SK-N-SH (cell line): ENCODE measurements at places on chromosomes 2 and 18. TPM values are rescaled to one million over a fixed set of nuclear protein-coding genes. Genes with fewer than 3 reads are reported as not detected.

DNA sequence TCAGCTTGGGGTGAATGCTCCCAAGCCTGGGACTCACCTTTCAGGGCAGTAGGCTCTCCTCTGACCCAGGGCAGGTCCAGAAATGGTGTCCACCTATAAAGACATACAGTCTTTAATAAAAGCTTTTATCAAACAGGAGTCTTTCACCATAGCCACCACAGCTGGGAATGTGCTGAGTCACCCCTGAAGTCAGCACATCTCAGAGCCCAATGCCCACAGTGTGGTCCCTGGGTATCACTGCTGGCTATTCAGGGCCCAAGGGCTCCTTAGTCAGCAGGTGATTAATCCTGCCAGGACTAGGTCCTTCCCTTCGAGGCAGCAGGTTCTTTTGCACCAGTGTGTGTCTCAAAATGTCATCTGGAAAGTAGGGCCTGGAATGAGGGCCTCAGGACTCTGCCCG is 181.9 kb downstream of the MEMO1 start:
- DNase-seq: no peak

DNA sequence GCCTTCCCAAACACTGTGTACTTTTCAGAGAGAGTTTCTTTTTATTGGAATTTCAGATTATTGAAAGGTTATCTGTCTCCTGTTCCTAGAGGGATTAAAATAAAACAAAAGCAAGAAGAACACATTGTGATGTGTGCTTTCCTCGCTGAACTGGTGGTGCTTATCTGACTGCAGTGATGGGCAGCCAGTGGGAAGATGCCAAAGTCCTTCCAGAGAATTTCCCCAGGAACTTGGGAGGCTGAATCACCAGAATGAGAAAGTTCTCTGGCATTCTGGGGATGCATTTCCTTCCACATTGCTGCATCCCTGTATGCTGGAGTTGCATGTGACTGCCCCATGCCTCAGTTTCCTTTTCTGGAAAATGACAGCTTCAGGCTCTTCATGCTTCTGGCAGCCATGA is 53.9 kb upstream of the SEC11C start:
- no peak for DNase-seq

- DNase-seq: peak; percentile 11
Observed at GRCh38 chr2:138922973-138923563, 142.9 kb upstream of the NXPH2 start.

GRCh38 chr2:240629968-240630770 is 4.9 kb downstream of the GPR35 start:
- DNase-seq: peak; percentile 15

- DNase-seq: no peak
Observed at GRCh38 chr2:237585590-237586221, 4.8 kb downstream of the RAB17 start.

DNA sequence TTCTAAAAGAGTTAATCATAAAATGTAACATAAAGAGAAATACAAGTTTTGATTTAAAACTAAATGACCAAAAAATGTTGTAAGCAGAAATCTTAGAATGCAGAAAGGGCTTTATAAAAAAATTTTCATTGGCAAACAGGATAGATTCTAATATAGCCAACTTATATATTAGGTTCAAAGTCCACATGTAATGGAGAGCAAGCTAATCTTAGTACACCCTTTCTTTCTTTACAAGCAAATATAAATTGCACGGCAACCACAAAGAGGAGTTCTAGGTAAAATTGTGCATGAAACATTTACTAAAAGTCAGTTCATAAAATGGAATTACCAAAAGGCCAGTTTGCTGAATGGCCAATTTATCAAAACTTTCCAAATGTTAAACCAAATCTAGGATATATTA is 130.6 kb downstream of the NOL4 start:
- no peak for DNase-seq

DNA sequence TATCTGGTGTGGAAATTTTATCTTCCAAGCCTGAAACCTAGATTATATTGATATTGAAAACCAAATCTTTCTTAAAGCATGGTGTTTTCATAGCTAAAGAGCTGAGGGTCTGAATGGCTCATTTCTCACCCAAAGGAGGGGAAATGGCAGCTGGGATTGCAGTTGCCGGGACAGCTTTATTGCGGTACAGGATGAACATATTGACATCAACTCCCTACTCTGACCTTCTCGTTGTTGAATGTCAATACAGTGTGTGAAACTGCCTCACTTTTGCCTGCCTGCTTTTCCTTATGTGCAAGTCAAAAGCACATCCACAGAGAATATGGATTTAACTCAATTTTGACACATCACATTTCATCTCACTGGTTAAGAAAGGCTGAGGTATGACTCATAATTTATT is 3.6 kb upstream of the COX7A2L start:
- no peak for DNase-seq

DNA sequence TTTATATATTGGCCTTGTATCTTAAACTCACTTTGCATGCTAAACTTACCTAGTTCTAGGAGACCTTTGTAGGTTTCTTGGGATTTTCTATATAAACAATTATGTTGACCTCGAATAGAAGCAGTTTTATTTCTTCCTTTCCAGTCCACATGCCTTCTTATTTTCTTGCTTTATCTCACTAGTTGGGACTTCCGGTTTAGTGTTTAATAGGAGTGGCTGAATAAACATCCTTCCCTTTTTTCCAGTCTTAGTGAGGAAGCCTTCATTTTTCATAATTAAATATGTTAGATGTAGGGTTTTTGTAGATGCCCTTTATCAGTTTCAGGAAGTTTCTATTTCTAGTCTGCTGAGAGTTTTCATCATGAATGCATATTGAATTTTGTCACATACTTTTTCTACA is 347.3 kb upstream of the HNRNPA3 start:
- DNase-seq: no peak

GRCh38 chr2:238511614-238511950 is 84.9 kb downstream of the ASB1 start:
- DNase-seq: no peak

DNA sequence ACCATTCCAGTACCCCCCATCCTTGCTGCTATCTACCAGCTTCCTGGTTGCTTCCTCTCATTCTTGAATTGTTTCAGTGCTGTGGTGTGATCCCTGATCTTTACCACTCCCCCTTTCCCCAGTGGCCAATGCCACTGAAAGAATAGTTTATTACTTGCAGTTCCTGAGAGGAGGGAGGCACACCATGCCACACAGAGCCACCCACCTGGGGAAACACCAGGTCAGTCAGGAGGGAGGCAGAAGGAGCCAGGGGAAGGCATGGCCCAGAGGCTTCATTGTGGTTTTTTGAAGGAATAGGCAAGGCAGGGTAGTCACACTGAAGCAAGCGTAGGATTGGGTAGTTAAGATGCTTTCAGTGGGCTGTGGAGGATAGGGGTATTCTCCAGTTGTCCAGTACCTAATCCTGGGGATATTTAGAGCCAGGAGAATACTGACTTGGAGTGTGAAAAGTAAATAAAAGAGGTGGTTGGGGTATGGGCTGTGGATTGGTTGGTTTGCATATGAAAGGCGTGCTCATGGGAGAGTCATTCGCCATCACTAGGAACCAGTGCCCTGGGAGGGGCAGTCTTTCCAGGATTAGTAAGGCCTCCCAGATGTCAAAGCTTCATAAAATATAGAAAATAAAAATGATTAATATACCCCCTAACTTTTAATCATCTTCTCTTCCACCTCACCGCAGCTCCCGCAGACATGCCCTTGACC is 6.7 kb upstream of the TMEM177 start:
- no peak for DNase-seq

DNA sequence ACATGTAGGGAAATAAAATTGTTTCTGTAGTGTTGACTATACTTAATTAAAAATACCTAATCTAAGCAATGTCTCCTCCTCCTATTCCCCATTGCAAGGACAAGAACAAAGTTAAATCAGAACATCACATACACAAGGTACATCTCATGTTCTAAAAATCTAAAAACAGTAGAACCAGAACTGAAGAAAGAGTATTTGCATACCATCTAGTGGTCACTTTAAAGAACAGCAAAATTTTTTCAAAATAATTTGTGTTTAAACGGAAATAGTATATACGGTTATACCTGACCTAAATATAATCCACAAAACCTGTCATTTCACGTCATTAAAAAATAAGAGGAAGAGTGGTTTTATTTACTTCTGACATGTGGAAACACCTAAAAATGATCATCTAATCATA is 294.3 kb upstream of the KCNH7 start:
- DNase-seq: peak; percentile 2

DNA sequence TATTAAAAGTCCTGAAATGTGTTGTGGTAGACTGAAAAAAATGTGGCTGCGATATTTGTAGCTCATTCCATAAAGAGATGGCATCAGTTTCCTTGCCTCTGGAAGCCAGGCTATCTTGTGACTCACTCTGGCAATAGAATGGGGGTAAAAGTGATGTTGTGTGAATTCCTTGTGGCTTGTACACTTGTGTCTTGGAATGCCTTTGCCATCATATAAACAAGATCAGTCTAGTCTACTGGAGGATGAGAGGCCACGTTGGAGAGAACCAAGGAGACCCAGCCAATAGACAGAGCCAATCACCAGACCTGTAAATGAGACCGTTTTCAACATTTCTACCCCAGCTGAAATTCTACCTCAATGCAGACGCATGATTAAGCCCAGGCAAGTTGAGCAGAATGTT is 254.1 kb downstream of the TRIB2 start:
- DNase-seq: no peak

DNA sequence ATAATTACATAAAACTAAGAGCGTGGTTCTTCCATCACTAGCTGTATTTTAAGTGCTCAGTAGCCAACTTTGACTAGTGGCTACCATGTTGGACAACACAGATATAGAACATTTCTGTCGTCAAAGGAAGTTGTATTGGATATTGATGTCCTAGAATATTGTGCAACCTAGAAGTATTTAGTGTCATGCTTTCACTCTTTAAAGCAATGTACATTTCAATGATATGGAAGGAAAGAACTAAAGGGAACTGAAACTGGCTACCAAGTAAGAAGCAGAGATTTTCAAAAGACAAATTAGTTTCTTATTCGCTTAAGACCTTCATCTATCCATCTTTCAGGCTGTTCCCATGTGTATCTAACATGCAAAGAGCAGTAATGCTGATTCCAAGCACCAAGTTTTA is 85.4 kb upstream of the EML6 start:
- DNase-seq: no peak

GRCh38 chr18:56637176-56637575 is 1.2 kb downstream of the TXNL1 start:
- DNase-seq: no peak

DNA sequence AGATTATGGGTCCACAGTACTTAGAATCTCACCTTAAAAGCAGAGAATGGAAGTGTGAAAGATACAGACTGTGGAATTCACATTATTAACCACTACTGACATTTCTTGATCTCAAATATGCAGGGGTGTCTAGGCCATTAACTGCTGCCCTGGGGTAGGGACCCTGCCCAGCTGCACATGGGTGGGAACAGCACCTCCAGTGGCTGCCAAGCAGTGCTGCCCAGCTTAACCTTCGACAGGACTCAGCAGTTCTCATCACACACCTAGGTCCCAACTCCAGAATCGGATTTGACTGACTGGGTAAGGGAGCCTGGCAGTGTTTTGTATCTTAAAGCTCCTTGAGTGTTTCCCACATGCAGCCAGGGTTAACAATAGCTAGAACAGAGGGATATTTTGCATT is 14.9 kb downstream of the ERFE start:
- DNase-seq: peak; percentile 39

DNA sequence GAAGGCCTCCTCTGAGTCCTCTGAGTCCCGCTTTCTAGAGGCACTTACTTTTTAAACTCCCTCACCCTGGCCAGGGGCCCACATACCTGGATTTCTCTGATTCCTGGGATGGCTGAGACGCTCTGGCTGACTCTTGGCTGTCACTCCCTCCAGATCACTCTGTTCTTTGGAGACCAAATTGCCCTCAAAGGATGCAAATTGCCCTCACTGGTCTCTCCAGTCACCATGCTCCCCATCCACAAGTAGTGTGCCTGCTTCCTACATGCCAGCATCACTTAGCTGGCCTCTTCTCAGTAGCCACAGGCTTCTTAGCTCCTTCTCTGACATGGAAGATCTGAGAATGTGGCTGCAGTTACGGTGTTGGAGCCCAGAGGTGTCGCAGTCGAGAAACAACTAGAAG is 41.3 kb upstream of the CCDC68 start:
- no peak for DNase-seq

DNA sequence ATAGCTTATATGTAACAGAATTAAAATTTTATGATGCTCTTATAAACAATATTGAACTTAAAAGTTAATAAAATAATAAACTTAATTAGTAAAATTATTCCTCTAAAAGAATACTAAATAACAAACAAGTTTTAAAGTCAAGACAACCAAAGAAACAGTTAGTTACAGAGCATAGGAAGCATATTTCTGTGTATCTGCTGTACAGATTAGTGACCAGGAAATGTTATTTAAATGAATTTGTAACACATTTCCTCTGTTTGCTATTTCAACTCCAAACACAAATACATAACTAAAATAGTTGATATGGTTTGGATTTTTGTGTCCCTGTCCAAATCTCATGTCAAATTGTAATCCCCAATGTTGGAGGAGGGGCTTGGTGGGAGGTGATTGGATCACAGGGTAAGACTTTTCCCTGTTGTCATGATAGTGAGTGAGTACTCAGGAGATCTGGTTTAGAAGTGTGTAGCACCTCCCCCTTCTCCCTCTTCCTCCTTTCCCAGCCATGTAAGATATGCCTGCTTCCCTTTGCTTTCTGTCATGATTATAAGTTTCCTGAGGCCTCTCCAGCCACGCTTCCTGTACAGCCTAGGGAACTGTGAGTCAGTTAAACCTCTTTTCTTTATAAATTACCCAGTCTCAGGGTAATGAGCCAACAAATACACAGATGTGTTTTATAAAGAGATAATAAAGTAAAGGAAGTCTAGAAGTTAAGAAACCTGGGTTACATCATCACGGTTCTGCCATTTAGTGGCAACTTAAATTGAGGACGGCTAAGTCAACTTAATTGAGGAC is 51.8 kb downstream of the ROCK2 start:
- no peak for DNase-seq

- DNase-seq: no peak
Observed at GRCh38 chr2:117763804-117764203, 50.7 kb upstream of the DDX18 start.

DNA sequence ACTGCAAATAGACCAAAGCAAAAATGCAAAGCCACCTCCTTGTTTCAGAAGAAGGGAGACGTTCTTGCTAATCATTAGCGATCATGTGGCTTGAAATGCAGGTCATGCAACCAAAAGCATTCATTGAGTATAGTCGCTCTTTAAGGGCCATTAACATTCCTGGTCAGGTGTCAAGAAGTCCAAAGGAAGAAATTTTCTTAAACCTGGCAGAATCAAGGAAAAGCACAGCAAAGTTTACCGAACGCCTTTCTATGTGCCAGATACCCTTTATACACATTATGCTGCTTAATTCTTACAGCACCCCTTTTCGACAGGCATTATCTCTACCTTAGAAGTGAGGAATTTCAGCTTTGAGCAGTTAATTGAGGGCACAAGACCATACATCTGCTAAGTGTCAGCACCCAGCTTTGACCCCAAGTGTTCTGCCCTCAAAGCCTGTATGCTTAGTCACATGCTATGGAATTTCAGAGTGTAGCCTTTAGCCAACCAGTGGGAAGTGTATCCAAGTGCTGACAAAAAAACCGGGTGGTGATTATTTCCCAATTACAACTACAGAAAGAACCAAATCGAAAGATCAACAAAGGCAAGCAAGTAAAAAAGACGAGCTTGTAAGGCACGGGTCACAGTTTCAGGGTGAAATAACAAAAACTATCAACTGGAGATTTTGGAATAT is 70.8 kb downstream of the EPHA4 start:
- no peak for DNase-seq

Gene STPG4
- 0.20 and 0.21 TPM in 2 replicates for polyA plus RNA-seq

Gene CCDC148
- 0.18 TPM in 1 of 2 replicates, not detected in the other for polyA plus RNA-seq

Gene BMP10
- polyA plus RNA-seq: not detected in 2 replicates

Gene CAPN13
- not detected in 2 replicates for polyA plus RNA-seq

Gene TTN
- polyA plus RNA-seq: under 0.01 and 0.08 TPM in 2 replicates

Gene KCMF1
- 37.0 and 51.2 TPM in 2 replicates for polyA plus RNA-seq

Gene OBSL1
- polyA plus RNA-seq: 70.9 and 93.0 TPM in 2 replicates

Gene KIAA2012
- 0.07 and 0.11 TPM in 2 replicates for polyA plus RNA-seq
